ENCODE measurements at places on chromosomes 12 and 14.
A peak's percentile ranks its signal among the peaks of the same experiment; 100 is the strongest.

DNA sequence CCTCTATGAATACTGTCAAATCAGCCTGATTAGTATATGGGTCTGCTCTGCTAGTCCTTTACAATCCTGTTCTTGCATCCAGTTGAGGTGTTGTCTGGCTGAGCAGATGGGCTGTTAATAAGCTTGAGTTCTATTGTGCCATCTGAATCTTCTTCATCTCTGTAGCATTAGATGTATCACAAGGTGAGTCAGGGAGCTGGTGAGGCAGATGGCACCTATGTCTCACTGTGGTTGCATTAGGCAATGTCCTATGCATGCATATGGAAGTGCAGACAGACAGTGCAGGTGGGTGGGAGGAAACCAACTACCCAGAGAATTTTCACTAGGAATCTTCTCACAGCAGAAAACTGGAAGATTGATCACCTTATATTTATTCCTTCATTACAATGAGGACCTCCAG is 165.7 kb upstream of the STXBP6 start:
- no peak for DNase-seq

DNA sequence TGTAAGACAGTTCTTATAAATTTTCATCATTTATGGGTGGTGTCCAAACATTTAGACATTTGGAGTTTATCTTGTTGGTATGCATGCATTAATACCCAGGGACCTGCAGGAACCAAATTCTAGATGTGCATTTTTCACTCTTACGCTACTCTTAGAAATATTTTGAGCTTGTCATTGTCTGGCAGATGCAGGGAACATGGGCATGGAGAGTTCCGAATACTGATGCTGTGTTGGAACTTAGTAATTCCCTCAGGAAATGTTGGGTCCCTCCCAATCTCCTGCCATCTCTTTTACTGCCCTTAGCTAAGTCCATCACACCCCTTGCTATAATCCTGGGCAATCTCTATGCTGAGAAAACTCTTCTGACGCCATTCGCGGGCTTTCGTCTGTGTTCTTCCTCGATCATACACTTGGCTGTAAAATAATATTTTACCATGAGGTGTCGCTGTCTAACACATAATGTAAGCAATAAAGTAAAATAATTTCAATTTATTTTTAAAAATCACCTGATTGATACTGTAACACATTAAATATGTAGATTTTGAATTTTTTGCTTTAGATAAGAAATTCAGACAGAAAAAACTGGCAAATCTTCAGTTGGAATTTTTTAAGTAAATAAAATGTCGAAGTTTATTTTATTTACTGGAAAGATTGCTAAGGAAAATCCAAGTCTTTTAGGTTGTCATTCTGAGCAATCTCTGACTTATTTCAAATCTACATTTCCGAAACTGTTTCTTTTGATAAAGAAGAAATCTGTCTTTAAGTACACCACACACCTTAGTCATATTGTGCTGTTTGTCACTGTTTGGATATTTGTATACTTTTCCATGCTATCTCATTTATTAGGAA is 304.1 kb upstream of the SSTR1 start:
- peak; percentile 35 for DNase-seq

DNA sequence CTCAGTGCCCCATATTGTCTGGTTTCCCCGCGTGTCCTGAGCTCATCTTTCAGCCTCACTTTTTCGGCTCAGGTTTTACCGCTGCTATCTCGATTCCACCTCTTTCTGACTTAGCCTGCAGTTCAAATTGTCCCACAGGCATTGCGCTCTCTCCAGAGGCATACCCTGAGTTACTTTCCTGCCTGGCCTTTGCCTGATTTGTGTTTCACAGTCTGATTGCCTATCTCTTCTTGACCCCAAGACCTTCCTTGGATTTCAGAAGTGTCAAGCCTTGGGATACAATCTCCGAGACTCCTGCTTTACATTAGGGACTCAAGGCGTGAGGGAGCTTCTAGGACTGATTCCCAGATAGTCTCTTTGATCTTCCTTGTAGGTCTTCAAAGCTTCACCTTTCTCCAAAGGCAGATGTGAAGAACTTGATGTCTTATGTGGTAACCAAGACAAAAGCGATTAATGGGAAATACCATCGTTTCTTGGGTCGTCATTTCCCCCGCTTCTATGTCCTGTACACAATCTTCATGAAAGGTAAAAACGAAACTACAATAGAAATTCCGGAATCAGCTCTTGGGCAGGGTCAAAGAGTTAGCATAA is 629 bp downstream of the LETMD1 start:
- DNase-seq = no peak

DNA sequence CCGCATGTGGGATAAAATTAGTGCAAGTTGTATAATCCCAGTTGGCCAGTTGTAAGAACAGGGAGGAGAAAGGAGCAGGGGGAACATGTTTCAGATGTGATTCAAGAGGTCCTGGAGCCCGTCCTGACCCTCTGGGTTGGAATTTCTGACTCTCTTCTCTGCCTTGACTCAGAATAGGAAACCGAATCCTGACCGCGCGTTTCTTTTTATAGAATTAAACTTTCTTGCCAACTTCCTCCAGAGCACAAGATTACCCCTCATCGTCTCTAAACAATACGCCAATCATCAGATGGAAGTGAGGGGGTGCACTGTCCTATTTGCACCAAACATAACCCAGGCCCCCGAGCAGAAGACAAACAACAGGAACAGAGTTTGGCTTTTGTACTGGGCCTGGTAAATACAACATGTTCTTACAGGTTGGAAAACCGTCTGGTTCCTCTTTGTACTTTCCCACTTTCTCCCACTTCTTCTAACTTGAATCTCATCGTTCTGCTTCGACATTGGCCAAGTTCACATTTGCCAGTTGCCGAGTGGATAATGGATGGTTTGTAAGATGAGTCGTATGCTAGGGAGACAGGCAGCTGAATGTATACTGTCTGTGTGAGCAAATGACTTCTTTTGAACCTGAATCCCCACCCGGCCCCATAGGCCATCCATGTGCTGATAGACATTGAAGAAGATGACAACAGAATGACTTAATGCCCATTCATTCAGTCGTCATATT is 42.6 kb upstream of the MED13L start:
- DNase-seq = peak; percentile 81

- DNase-seq = no peak
These were observed 128.6 kb downstream of the ACSS3 start for GRCh38 chr12:81206429-81206828.

- DNase-seq = no peak
These were observed 28.7 kb upstream of the CD9 start for GRCh38 chr12:6171409-6172015.

GRCh38 chr14:30882431-30882830 is 8.1 kb downstream of the COCH start:
- DNase-seq = no peak

- peak; percentile 29 for DNase-seq
These were observed 32.9 kb downstream of the ARID2 start for GRCh38 chr12:45762185-45763110.

GRCh38 chr12:68497107-68497506 is 113.6 kb upstream of the RAP1B start:
- DNase-seq = no peak

DNA sequence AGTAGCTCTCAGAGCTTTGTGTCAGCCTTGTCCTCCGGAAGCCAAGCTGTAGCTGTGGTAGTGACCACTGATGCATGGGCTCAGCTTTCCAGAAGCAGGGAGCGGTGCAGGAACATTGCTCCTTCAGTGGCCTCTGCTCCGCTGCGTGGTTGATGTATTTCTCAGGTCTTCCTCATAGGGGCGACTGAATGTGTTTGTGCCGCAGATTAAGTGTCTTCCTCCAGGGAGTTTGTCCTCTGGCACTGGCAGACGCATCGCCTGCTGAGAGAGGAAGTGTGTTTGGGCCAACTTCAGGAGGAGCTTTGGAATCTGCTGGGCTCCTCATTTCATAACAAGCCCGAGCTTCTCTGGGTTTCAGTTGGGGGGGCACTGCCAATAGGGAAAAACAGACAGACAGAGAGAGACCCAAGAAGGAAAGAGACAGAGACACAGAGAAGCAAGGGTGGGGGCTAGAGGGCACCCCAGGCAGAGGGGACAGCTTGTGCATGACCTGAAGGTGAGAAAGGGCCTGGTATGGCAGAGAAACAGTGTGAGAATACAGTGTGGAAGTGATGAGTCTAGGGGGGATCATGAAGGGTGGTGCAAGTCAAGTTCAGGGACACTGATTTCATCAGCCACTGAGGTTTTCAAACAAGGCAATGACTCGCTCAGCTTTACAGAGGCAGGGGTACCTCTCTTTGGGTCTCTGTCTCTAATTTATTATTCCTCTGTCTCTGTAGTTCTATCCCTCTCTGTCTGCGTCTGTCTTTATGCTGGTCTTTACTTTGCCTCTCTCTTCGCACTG is 69.4 kb upstream of the PRIMA1 start:
- DNase-seq = no peak

- DNase-seq = peak; percentile 67
These were observed 601 bp downstream of the ZNF839 start for GRCh38 chr14:102320033-102320660.

GRCh38 chr12:55797550-55797949 is 20.0 kb downstream of the SARNP start:
- DNase-seq = no peak

DNA sequence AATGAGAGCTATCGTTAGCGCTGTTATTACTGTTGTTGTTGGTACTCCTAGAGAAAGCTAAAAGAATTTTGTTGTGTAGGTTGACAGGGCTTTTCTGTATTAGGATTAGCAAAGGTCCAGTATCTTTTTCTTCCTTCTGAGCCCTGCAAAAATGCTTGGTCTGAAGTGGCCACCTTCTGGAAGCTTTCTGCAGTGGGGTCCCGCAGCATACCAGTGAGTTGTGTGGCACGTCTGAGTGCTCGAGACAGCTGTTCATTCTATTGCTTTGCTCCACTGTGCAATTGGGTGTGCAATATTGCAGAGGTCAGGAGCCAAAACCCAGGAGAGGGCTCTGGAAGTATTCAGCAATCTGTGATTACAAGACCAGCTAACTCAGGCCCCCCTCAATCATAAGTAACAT is 57.1 kb downstream of the CCDC60 start:
- no peak for DNase-seq

- DNase-seq = no peak
These were observed 175.8 kb upstream of the BCL2L14 start for GRCh38 chr12:11894890-11895289.

DNA sequence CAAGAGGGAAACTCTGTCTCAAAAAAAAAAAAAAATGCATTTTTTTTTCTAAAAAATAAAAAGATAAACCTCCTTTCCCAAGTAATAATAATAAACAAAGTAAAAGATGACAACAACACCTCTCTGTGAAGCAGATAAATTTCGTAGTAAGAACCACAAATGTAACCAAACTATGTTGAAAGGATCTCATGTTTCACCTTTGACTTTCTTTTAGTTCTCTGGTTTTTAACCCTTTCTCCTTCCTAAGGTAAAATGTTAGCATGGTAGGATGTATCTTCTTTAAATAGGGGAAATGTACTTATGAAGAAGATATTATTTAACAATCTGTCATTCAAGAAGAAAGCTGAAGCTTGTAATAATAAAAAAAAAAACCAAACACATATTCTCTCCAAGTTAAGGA is 1.8 kb upstream of the KLHL42 start:
- no peak for DNase-seq

- no peak for DNase-seq
These were observed 187.4 kb upstream of the RASSF8 start for GRCh38 chr12:25771041-25771440.

DNA sequence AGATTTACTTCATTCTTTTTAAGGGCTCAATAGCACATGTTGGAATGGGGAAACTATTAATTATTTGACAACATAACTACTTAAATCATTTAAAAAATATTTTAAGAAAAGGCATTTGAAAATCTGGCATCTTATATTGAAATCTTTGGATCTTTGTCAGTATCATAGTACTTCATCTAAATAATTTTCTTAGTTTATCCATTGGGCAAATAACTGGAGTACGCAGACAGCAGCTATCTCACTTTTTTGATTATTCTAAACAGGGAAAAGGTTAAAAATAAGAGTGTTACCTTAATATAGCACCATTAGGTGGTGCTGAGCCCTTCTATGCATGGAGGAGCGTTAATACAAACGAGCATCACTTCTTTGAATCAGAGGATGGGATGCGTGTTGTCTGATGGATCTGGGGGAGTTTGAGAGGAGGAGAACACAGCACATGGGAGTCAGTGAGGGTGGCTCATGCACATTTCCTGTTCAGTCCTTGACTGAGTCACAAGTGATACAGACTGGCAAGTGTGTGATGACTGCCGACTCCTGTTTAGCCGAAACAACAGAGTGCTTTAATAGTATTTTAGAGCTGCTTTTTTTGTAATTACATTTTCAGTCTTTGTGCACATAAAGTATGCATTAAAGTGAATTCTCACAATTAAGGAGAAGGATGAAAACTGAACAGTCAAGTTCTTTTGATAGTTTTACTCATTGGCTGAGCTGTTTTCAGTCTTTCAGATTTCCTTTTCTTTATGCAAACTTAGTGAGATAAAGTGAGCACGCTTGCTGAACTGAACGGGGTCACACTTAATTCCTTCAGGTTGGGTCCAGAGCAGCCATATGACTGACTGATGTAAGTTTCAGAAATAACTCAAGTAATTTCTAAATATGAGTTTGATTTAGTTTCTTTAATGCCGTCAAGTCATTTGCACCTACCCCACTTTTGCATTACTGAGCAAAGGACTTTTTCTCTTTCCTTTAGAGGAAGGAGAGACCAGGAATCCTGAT is 92.7 kb downstream of the DIP2B start:
- peak; percentile 84 for DNase-seq

DNA sequence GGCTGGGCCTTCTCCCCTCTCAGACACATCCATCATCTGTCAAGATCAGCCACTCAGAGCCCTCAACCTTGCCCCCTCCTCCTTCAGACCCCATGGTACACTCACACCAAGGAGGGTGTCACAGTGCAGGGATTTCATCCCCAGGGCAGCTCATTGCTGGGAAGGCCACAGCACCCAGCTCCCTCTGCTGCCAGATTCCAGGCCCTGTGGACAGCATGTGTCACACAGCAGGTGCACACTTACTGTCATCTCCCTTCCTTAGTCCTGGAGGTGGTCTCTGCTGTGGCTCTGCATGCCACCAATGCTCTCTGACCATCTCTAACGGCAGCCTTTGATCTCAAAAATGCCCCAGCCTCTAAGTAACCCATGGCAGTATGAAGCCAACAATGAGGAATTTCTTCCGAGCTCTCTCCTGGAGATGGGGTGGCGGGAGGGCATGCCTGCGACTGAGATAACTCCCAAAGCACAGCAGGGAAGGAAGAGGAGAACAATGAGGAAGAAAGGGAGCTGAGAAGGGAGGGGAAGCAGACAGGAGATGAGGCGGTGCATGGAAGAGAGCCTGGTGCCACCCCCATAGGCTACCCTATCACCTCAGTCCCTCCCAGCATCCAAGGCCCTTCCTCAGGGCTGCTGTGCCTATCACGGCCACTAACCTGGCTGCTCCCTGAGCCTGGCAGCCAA is 101.0 kb downstream of the SINHCAF start:
- DNase-seq = no peak

- DNase-seq = no peak
These were observed 573 bp downstream of the ARL6IP4 start for GRCh38 chr12:122981036-122981471.

- no peak for DNase-seq
These were observed 379.8 kb upstream of the PRICKLE1 start for GRCh38 chr12:42969355-42969754.
